NCI-H345 (cell line): ENCODE measurements at places on chromosomes 4 and X.

GRCh38 chrX:68834371-68835103, 5.7 kb downstream of the EFNB1 start:
- DNase-seq = no peak

DNA sequence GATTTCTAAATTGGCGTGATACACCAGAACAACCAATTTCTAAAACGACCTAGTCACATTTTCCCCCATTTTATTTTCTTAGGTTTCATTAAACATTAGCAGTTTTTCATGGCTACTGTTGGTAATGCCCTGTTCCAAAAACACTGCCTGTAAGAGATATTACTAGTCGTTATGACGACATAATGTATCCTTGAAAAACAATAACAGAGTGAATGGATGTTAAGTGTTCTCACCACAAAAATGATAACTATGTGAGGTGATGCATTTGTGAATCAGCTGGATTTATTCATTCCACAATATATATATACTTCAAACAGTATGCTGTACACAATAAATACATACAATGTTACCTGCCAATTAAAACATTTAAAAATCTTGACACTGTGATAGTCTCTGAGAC, 1147.6 kb upstream of the PCDH10 start:
- no peak for DNase-seq

DNA sequence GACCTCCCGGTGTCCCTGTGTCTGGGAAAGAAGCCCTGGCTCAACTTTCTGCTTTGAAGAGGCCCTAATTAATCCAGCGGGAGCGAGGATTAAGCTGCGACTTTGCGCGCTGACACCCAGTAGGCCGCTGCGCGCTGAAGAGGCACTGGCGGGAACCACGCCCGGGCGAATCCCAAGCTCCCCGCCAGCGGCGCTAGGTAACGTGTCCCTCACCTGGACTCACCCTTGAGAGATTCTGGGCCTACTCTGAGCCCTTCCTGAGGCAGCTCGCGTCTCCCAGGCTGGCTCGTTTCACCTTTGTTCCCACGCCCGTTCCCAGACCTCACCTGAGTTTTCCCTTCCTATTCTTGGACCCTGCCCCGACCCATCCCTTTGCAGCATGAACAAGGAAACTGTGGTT, 616 bp upstream of the KLHL34 start:
- DNase-seq = peak; percentile 5

- DNase-seq = no peak
These were observed 2.0 kb downstream of the RAPGEF2 start for GRCh38 chr4:159104694-159105414.

DNA sequence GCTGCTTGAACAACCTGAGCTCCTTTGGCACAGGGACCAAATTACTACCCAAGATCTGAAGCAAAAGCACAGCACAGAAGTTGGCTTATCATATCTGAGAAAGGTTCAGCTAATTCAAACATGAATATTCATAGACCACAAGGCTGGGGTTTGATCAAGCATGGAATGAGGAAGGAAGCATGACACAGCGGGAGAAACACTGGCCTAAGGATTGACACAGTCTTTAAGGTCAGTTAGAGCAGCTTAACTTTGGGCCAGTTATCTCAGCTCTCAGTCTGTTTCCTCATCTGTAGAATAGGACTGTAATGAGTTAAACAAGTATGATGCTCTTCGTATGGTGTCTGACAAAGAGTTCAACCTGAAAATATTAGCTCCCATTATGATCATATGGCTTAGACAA, 88.5 kb upstream of the CBR4 start:
- DNase-seq = no peak

DNA sequence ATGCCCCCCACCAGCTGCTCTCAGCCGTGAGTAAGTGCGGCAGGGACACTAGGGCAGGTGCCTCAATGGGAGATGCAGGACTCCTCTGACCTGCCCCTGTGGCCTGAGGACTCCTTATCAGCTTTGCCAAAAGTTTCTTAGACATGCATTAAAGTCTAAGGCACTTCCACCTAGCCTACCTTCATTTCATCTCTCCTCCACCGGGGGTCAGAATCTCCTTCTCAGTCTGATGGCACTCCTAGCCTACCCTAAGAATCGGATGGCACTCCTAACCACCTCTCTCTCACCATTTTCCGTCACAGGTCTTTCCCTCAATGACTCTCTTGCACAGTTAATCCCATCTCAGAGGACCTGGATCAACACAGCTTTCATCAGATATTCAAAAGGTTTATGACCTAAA, 85.9 kb downstream of the OTC start:
- no peak for DNase-seq

DNA sequence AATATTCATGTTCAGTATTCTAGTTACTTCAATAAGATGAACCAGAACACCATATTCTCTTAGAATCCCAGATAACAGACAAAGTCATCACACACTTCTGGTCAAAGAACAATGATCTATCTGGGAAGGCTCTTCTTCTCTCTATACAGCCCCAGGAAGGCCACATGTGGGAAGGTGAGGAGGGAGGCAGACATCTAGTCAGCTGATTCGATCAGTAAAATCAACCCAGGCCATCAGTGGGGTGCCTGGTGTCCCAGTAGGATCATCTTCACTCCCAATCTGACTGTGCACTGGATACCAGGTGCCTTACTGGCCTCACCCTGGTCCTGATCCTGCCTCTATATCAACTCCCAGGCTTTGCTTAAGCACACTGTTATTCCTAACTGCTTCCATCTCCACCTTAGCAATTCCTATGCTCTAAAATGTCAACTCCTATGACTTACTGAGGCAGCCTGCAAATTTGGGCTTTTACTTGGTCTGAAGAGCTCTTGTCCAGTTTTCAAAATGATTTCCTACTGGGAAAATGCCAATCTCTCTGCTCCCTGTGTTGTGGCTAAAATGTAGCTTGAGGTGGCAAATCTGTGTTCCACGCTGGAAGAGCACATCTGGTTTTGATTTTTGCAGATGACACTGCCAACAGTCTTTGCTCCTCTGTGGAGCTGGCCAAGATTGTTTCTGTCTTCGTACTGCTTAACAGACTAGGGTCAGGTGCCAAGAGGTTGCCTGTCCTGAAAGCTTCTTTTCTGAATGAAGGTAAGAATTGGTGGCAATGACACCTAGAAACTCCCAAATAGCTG, 128.7 kb downstream of the MGST2 start:
- no peak for DNase-seq

- no peak for DNase-seq
These were observed 647.1 kb downstream of the ANKRD50 start for GRCh38 chr4:124065422-124065821.

GRCh38 chr4:184727430-184727829, 6.5 kb downstream of the CENPU start:
- no peak for DNase-seq

DNA sequence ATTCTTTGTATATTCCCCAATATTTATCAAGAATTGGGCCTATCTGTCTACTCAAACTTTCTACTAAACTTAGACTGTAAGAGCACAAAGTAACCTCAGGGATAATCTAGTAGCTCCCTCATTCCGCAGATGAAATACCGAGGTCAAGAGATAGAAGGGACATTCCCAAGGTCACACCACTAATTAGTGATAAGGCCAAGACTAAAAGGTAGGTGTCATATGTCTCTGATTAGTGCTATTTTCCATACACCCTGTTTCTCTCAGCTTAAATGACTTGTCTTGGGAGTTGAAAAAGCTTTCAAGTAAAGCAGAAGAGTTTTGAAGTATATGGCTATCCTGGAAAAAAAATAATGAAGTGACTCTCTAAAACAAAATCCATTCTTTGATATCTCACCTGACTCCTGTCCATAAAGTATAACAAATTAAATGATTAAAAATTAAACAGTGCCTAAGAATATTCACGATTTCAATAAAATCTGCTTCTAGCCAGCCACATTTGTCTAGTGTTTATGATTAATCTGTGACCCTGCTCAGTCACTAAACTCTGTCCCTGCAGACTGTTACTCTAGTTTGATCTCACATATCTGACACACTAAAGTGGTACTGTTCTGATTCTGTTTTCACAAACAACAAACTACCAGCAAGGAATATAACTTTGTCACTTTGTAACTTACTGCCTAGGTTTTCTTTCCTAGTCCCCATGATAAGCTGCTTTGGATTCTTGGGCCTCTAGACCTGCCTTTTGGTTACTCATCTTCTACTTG, 10.3 kb downstream of the GPR174 start:
- DNase-seq = no peak

DNA sequence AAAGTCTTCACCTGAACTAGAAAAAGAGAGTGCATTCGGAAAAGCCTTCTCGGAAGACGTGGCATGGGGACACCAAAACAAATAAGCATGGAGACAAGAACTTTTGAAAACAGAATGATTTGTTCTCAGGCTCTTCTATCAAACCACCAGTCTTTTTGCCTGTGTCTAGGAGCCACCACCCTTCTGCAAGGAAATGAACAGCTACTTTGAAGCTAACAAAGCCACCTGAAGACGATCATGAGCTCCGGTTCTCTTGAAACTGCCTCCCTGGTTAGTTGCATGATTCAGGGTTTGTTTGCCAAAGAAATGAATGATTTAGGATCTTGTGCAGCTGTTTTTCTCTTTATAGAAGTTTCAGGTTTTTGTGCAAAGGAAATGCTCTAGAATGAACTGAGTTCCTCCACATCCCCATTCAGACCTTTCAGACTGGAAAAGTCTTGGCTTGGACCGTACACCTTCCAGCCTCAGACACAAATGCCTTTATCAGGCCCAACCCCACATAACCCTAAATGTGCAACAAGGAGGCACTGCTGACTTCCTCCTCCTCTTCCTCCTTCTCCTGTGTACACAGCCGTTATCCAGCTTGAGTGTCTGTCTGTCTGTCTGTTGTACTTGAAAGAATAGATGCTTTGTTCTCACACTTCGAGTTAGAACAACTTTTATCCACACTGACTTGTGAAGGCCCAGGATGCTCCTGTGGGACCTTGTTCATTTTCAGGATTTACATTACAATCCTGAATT, 334.8 kb upstream of the KLF3 start:
- no peak for DNase-seq

- DNase-seq = no peak
These were observed 36.1 kb downstream of the HDAC8 start for GRCh38 chrX:72536542-72536941.

GRCh38 chr4:110540581-110540980, 64.6 kb downstream of the ENPEP start:
- DNase-seq = no peak

GRCh38 chrX:150167482-150168324, 195.4 kb upstream of the MAMLD1 start:
- no peak for DNase-seq

- DNase-seq = no peak
These were observed 163.6 kb downstream of the SPRY1 start for GRCh38 chr4:123559955-123560871.

DNA sequence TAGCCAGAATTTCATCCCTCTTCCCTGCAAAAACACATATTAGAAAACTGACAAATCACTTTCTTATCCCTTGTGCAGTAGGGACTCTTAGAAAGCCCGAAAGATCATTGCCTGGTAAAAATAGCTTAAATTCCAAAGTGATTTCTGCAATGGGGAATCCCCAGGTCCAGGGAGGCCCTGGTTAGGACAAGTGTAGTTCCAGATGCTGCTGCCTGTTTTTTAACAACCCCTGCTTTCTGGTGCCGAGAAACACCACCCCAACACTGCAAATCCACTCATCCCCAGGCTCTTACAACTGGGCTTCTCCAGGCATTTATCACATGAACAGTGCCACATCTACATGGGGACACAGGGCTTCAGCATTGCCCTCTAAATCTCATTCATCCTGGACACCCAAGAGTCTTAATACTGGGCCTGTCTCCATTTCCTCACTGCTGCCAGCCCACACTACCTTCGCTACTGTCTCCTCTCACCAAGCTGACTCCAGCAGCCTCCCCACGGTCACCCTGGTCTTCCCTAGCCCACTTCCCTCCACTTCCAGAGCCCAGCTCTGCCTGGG, 112.2 kb upstream of the PSAPL1 start:
- no peak for DNase-seq

DNA sequence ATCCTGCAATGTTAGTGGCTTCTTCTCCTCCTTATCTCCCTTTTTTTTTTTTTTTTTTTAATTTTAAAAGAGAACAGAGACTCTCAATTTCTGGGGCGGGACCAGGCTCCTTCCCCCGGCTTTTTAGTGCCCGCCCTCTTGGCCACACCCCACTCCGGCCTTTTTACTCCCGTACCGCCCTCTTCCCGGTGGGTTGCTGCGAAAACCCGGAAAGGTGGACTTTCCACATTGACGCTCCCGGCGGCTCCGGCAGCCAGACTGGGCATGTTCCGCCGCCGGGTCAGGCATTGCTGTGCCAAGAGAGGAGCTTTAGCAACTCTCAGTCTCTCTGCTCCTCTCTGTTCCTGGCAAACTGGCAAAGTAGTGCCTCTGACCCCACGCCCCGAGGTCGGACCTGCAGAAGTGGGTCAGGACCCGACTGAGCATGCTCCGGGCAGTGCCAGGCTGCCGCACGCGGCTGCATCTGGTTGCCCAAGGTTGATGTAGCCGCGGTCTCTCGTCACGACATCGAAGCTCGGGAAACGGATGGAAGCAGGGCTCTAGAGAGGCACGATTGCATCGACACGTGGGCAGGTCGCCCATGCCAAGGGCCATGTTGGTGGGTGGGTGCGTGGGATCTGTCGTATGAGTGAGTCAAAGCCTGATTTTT, 1.1 kb upstream of the MFAP3L start:
- DNase-seq = peak; percentile 90

- no peak for DNase-seq
These were observed 126.4 kb upstream of the GATB start for GRCh38 chr4:151887031-151887815.

DNA sequence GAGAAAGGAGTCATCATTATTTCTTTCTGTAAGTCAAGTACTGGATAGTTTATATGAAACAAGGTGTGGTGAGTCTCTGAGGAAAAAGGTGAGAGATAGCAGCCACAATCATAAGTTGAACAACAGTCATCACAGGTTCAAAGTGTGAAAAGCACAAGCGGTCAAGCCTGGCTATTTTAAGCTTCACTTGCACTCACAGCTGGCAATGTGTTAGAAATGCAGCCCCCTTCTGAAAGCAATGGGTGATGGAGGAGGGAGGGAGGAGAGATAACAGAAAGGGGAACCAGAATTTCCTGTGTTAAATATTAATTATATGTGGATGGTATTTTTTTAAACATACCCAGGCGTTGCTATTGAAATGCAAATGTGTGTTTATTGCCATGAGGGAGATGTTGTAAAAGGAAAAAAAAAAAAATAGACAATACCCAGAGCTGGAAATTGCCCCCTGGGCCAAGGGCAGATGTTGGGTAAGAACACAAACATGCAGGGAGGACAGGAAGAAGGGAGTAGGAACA, 26.9 kb upstream of the BMP3 start:
- no peak for DNase-seq

DNA sequence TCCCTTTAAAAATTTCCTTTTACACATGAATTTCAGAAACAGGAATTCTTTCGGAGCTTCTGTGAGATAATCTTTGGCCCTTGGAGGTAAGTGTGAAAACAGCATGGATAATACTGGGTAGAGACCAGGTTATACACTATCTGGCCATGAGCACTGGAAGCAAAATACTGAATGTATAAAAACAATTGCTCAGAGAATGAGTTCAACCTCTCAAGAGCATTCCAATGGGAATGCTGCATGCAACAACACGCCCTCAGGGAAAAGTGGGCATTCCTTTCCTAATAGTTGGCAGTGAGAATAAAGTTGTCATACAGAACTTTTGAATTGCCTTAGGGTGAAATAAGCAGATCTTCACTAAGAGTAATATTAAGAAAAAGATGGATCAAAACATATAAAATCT, 574.8 kb upstream of the DIPK2B start:
- DNase-seq = no peak
